ENCODE measurements at places on chromosomes 6 and 20. TPM values are rescaled to one million over a fixed set of nuclear protein-coding genes. Genes with fewer than 3 reads are reported as not detected.

Gene RBBP9
- 14.0 TPM for total RNA-seq

Gene BFSP1
- 2.7 TPM for total RNA-seq

Gene OPN5
- total RNA-seq, result not detected

Gene ADGRG6
- total RNA-seq, result 47.6 TPM

Gene C20orf141
- total RNA-seq, result not detected

Gene SRXN1
- 41.2 TPM for total RNA-seq

Gene PTGIS
- total RNA-seq, result 42.1 TPM

Gene SLC12A5
- total RNA-seq, result 2.0 TPM

Gene FAM83D
- total RNA-seq, result 2.0 TPM

Gene RSPO3
- 6.2 TPM for total RNA-seq

Gene TMEM217
- total RNA-seq, result 1.8 TPM
